ENCODE measurements at places on chromosomes 13 and 19. TPM values are rescaled to one million over a fixed set of nuclear protein-coding genes. Genes with fewer than 3 reads are reported as not detected.

Gene APOC1
- 3.8 TPM for total RNA-seq

Gene ZNF93
- 3.7 TPM for total RNA-seq

Gene LHFPL6
- 14.8 TPM for total RNA-seq

Gene TYROBP
- not detected for total RNA-seq

Gene ZNF560
- 0.16 TPM for total RNA-seq

Gene SHISA2
- 7.2 TPM for total RNA-seq

Gene ZNF571
- 1.8 TPM for total RNA-seq

Gene KLK2
- total RNA-seq, result not detected

Gene PCP2
- total RNA-seq, result not detected

Gene MAP2K7
- 14.2 TPM for total RNA-seq

Gene SLC8A2
- total RNA-seq, result not detected

Gene ZNF471
- total RNA-seq, result 1.9 TPM

Gene GNG7
- not detected for total RNA-seq

Gene ZNF844
- 0.30 TPM for total RNA-seq

Gene LHB
- total RNA-seq, result not detected

Gene ATP4B
- total RNA-seq, result not detected

Gene PRR22
- 0.16 TPM for total RNA-seq

Gene CBARP
- 6.2 TPM for total RNA-seq

Gene DNAAF3
- 1.3 TPM for total RNA-seq

Gene KLK10
- 10.3 TPM for total RNA-seq

Gene KRTDAP
- total RNA-seq, result 1.4 TPM

Gene CCDC159
- total RNA-seq, result 3.4 TPM

Gene KLK12
- 0.23 TPM for total RNA-seq

Gene IQCN
- total RNA-seq, result not detected

Gene PSG1
- not detected for total RNA-seq

Gene CGB1
- not detected for total RNA-seq

Gene SHISA7
- not detected for total RNA-seq

Gene FOXO1
- total RNA-seq, result 5.4 TPM

Gene PALM
- not detected for total RNA-seq

Gene CPAMD8
- 2.1 TPM for total RNA-seq

Gene SKA3
- total RNA-seq, result 17.9 TPM

Gene CCDC8
- total RNA-seq, result 27.7 TPM
